ENCODE measurements at places on chromosomes 1 and 21.
A peak's percentile ranks its signal among the peaks of the same experiment; 100 is the strongest.

DNA sequence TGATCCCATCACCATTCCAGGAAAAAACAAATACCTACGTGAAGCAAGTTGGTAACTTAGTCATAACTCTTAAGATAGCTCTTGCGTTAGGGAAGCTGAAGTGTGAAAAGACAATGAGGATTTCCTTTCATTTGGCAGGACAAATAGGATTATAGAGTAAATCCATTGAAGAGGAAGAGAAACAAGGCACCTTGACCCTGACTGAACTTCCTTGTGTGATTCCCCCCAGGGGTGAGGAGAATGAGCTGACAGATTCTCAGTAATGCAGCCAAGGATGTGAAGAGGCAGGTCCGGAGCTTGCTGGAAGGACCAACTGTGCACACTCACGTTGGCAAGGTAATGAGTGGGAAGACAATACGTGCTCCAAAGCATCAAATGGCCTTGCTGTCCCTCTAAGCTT, 55.0 kb upstream of the HMCN1 start:
- no peak for DNase-seq

GRCh38 chr1:3352952-3353331, 101.5 kb upstream of the ARHGEF16 start:
- no peak for DNase-seq

GRCh38 chr1:1925437-1926345, 6.6 kb upstream of the TMEM52 start:
- no peak for DNase-seq

DNA sequence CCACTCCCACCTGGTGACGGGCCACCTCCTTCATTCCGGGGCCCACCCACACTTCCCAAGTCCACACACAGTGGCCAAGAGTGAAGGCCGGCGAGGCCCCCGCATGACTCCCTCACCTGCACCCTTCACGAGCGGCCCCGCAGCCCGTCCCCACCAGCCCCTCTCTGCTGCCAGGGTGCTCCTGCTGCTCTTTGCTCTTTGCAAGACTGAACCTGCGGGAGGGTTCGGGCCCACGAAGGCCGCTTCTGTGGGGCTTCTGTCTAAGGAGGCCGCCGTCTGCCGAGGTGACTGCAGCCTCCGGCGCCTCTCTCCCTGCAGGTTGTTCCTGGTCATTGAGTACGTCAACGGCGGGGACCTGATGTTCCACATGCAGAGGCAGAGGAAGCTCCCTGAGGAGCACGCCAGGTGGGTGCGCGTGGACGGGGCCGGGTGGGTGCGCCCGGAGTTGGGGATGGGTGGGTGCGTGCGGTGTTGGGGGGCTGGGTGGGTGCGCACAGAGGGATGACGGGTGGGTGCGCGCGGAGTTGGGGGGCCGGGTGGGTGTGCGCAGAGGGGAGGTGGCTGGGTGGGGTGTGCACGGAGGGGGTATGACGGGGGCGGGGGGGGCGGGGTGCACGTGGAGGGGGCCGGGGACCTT, 25.3 kb downstream of the FAAP20 start:
- no peak for DNase-seq

DNA sequence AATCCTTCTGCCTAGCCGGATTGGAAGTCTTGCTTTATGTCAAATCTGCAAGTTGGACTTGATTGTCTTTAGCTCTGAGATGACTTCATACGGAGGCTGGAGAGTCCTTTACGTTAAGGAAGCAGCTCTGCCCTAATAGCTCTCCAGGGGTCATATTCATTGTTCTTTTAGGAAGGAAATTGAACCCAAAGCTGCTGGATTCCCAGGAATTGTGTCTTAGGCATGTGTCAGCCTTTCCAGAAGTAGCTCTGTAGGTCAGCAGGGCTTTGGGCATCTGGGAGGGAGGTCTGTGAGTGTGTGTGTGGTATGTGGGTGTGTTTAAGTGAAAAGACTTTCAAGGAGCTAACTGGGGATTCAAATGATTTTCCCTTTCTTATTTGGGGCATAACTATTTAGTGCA, 82.4 kb downstream of the ABCA4 start:
- no peak for DNase-seq

DNA sequence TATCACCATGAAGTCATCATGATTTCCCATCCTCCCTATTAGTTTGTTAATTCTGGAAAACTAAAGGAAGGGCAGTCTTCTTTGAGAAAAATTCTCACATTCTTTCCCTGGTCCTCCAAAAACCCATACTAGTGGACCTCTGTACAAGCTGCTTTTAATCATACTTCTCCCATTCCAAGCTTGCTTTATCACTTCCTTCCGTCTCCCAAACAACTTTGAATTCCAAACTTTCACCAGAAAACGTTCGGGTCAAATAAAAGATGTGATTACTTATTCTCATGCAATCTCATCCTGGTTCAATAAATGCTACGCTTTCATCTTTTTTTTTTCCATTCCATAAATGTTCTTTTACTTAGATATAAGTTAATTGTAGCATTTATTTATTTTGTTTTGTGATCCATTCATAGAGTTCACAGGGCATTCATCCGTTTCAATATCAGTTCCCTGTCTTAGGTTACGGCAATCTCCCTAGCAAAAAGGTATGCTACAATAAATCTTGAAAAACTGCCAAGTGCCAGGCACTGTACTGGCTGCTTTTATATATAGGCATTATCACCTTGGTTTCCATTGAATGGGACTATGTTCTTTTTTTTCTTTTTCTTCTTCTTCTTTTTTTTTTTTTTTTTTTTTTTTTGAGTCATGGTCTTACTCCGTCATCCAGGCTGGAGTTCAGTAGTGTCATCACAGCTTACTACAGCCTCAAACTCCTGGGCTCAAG, 100.2 kb upstream of the GREM2 start:
- DNase-seq, result no peak

- DNase-seq, result no peak
Measured at GRCh38 chr1:39654291-39654690, 14.8 kb upstream of the HEYL start.

- DNase-seq, result no peak
Measured at GRCh38 chr1:53719469-53719868, 19.5 kb downstream of the GLIS1 start.

DNA sequence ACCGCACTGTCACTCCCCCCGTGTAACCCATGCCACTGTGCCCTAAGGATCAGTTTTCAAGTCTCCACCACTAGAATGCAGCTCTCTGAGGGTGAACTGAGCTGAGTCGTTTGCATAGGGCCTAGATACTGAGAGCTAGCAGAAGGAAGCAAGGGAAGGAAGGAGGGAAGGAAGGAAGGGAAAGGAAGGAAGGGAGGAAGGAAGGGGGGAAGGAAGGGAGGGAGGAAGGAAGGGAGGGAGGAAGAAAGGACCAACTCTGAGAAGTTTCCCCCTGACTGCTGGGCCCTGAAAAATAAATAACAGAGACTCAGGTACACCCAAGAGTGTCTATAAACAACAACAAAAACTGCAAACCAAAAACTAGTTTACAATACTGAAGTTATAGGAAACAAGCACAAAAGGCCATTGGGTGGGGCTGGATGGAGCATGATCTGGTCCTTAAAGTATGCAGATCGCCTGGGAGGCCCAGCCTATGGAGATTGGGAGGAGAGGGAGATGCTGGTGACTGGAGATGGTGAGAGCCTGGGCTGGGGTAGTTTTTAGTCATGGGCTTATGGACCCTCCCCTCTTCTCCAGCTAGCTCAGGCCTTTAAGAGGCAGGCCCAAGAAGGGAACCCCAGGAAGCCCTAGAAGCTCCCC, 1.7 kb upstream of the MRPS15 start:
- DNase-seq, result no peak

DNA sequence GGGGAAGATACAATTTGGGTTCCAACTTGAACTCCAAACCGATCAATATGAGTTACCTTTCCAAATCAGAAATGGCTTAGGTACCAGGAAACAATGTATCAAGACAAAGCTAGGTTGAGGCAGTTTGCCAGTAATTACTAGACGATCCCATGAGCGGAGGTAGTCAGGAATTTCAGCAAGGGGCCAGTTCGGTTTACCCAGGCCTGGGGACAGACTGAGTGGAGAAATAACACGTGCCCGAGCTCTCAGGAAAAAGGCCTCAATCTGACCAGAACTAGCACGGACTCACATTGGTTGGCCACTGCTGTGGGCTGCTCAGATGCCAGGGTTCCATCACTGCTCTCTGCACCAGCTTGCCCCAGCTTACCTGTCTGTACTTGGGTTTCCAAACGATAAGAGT, 15.3 kb downstream of the CLSTN1 start:
- DNase-seq, result no peak

DNA sequence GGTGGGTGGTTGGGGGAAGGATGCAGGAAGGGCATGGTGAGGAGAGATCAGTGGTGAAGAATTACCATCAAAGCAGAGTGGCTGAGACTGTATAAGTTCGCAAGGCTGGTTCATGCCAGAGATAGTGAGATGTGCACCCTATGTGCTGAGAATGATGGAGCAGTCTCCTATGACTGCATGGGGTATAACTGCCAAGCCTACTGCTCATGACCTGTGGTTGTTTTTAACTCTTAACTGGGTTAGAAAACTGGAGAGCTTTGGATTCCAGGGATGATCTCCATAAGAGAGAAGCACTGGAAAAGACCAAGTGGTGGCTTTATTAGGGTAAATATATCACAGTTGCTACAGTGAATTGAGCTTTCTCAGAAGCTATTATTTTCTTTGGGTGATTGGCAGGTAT, 16.2 kb downstream of the WNT2B start:
- no peak for DNase-seq

GRCh38 chr1:22088331-22088730, 35.8 kb downstream of the CDC42 start:
- no peak for DNase-seq

DNA sequence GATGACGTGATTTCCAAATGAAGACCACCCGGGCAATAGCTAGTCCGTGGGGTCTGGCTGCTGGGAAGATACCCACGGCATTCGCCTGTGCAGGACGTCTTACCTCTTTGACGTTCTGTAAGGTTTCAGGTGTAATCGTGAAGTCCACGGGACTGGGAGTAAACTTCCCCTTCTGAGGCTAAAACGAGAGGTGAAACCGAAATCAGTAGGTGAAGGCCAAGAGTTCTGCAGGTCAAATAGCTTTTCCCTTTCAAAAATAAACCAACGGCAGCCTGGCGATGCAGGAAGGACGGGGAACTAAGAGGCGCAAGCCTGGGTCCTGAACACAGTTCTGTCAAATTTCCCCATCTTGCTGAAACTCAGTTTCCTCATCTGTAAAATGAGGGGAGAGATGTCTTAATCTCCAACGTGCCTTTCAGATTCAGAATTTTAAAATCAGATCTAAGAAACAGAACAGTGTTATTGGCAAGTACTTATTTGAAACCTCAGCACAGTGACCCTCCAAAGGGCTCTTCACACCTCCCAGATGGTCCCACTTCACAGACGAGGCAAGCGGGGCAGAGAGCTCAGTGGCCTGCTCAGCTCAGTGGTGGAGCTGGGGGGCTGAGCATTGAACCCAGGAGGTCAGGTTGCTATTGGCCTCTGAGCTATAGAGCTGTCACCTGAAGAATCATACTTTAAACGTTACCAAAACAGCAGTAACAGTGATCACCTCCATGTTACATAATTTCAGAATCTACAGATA, 34.7 kb downstream of the VPS26C start:
- DNase-seq, result no peak

DNA sequence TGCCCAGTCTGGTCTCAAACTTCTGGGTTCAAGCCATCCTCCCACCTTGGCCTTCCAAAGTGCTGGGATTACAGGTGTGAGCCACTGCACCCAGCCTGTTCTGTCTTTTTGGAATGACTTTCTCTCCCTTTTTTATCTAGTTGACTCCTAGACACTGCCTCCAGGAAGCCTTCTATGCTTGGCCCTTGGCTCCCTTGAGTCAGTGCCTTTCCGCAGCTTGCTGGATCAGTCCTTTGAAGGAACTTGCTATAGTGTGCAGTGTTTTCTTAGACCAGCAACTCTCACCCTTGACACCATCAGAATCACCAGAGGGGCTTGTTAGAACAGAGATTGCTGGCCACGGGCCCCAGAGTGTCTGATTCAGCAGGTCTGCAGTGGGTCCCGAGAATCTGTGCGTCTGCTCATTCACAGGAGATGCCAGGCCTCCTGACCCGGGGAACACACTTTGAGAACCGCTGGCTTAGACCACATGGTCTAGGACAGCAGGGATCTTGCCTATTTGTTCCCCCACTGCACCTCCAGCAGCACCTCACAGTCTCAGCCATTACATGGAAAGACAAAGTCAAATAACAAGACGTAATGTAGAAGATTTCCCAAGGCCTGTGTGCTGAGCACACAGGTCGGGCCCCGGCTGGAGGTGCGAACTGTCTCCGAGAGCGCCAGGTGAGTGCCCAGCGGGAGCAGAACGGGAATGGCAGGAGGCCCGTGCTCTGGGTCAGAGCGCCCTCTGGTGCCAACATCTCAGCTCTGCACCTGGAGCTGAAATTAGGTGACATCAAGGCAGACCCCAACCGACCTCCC, 27.4 kb upstream of the CTPS1 start:
- DNase-seq, result peak; percentile 15

- DNase-seq, result no peak
Measured at GRCh38 chr1:35454616-35455015, 102.6 kb downstream of the KIAA0319L start.

GRCh38 chr1:23531562-23532094, 595 bp upstream of the E2F2 start:
- no peak for DNase-seq

Measured in stimulated activated CD8-positive, alpha-beta memory T cell treated with anti-CD3 and anti-CD28 coated beads, Interleukin-15, amount 100 ng/mL, for 1 hour (primary cell).